ENCODE measurements at places on chromosomes 4 and X. TPM values are rescaled to one million over a fixed set of nuclear protein-coding genes. Genes with fewer than 3 reads are reported as not detected.

AWAT2 gene
- not detected for total RNA-seq

- DNase-seq = no peak
- H3K27me3 ChIP-seq = no peaks in the 10 kb centered on the region
- H3K27ac ChIP-seq = no peak overlapping the region
Measured at GRCh38 chrX:17596061-17596460, 141.2 kb upstream of the SCML1 start.

- H3K4me1 ChIP-seq = peaks cover 7% of the 10 kb centered on the region
- DNase-seq = no peak
- H3K4me3 ChIP-seq = peak overlapping the region; percentile 75
- H3K36me3 ChIP-seq = no peaks in the 10 kb centered on the region
- H3K27me3 ChIP-seq = peaks cover 6% of the 10 kb centered on the region
Measured at GRCh38 chrX:153610836-153611213, 11.9 kb upstream of the CCNQ start.

- no peak overlapping the region for H3K27ac ChIP-seq
- no peak overlapping the region for H3K4me3 ChIP-seq
- DNase-seq = no peak
Measured at GRCh38 chr4:34464196-34464595, 1780.1 kb downstream of the ARAP2 start.

- no peak overlapping the region for H3K4me3 ChIP-seq
- H3K36me3 ChIP-seq = no peaks in the 10 kb centered on the region
- no peaks in the 10 kb centered on the region for H3K27me3 ChIP-seq
- no peaks in the 10 kb centered on the region for H3K4me1 ChIP-seq
Measured at GRCh38 chr4:79330720-79331119, 4.9 kb upstream of the NAA11 start.

Data from activated naive CD8-positive, alpha-beta T cell treated with anti-CD3 and anti-CD28 coated beads, Interleukin-2, amount 10 ng/mL, durations not matched to agents 7 days and 5 days (primary cell).